ENCODE measurements at places on chromosomes 1 and 21.

GRCh38 chr1:10065344-10065685 lies 32.6 kb downstream of the UBE4B start:
- DNase-seq: no peak

GRCh38 chr1:17308593-17308992 lies 596 bp downstream of the PADI4 start:
- no peak for DNase-seq

DNA sequence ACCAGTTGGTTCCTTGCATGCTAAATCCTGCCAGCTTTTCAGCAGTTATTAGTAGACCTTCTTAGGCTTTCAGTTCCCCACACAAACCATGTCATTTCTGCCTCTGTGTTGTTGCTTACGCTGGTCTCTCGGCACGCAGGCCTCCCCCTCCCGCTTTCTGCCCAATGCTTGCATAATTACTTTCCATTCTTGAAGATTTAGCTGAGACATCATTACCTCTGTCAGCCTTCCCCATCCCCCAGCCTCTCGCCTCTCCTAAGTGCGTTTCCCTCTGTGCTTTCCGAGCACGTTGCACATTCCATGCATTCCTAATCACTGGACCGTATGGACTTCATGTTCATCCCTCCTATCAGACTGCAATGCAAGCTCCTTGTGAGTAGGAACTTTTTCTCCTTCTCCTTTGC lies 26.8 kb downstream of the TSHB start:
- no peak for DNase-seq

DNA sequence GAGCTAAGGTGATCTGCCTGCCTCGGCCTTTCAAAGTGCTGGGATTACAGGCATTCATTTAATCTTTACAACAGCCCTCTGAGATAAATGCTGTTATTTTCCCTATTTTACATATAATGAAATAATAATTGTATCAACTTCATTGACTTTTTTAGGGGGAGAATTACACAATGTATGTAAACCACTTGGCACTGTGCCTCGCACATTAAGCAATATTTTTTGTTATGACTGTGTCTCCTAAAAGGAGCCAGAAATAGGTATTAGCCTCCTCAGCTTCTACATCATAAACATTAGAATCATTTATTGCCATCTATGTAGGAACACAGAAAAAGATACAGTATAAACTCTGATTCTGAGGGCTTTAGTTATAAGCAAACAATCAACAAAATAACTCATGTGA lies 1.1 kb upstream of the DNAJC28 start:
- DNase-seq: no peak

- DNase-seq: no peak
These were observed 9.5 kb upstream of the CORT start for GRCh38 chr1:10440305-10440704.

- no peak for DNase-seq
These were observed 183.8 kb downstream of the LMO4 start for GRCh38 chr1:87512431-87512830.

- DNase-seq: no peak
These were observed 2.3 kb downstream of the H3-3A start for GRCh38 chr1:226064816-226065248.

- DNase-seq: no peak
These were observed 89.9 kb downstream of the RASAL2 start for GRCh38 chr1:178183796-178184195.

GRCh38 chr1:218376722-218377121 lies 31.6 kb downstream of the TGFB2 start:
- DNase-seq: no peak

GRCh38 chr1:18738617-18739016 lies 108.0 kb downstream of the PAX7 start:
- DNase-seq: no peak

GRCh38 chr1:85041793-85042192 lies 6.5 kb downstream of the MCOLN3 start:
- no peak for DNase-seq

GRCh38 chr1:229310833-229311232 lies 32.0 kb downstream of the CCSAP start:
- no peak for DNase-seq

GRCh38 chr1:200793677-200794076 lies 55.0 kb downstream of the CAMSAP2 start:
- DNase-seq: no peak

GRCh38 chr1:70966018-70966638 lies 81.5 kb downstream of the PTGER3 start:
- DNase-seq: no peak

GRCh38 chr1:214660900-214661299 lies 57.9 kb downstream of the CENPF start:
- DNase-seq: no peak

GRCh38 chr1:199855580-199855979 lies 171.9 kb upstream of the NR5A2 start:
- DNase-seq: no peak

GRCh38 chr21:15276243-15276642 lies 211.4 kb upstream of the NRIP1 start:
- no peak for DNase-seq

DNA sequence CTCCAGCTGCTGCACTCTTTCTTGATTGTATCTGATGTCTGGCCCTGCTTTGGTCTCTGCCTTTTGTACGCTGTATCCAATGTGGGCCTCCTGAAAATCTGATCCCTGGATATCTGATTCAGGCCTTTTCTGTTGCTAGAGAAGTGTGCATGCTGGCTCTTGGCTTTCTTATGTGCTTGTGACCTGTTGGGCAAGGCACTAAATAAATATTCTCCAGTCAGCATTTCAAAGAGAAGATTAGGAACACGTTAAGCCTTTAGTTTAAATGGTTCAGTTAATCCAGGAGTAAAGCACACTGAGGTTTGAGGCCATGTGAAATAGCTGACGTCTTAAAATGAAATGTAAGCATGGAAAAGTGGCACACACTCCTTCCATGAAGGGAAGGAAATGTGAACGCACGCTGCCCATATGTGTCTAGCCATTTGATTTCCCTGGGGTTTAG lies 9.3 kb upstream of the F3 start:
- DNase-seq: no peak

DNA sequence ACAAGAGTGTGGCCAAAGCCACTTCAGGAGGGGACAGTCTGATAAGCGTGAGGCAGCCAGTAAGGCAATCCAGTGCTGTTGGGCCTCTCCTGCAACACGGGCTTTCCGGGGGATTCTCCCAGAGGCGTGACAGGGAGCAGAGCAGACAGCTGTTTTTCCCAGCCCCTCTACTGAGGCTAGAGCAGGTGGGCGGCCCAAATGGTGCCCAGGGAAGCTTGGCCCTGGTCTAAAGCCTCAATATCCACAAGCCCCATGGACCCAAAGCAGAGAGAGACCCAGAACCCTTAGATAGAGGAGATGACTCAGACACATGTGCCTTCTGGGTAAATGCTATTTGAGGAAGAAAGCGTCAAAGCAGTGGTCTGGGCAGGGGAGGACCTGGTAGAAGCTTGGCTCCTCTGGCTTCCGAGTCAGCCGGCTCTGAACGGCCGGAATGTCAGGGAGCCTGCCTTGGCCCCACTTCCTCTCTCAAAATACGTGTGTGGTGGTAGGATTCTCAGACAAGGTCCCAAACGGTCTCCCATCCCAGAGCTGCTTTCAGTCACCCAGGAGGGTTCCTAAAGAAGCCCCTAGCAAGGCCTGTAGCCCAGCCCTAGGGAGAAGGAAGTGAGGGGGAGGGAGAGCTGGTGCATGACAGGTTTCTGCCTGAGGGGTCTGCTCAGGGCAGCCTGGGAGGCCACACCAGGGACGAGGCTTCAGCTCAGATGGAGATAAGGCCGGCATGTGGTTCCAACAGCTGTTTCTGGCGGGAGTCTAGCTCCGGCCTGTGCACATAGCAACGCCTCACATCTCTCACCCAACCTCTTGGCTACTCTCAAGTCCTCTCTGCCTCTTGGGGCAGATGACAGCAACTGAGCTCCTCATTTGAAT lies 28.8 kb downstream of the PIK3C2B start:
- DNase-seq: no peak

DNA sequence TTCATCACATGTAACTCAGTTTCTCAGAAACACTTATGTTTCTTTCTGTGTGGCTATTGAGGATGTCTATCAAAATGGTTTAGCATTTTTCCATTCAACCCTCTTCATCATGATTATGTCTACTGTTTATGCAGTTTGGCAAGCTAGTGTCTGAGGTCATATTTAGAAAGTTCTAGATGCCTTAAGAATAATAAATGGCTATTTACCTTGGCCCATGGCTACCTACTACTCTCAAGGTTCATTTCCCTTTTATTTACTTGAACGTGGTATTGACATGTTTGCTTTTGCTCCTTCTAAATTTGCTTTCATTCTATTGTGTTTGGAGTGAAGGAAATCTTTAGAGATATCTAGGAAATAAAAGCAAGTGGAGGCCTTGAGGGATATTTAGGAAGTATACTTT lies 193.7 kb upstream of the OLFM3 start:
- DNase-seq: no peak

DNA sequence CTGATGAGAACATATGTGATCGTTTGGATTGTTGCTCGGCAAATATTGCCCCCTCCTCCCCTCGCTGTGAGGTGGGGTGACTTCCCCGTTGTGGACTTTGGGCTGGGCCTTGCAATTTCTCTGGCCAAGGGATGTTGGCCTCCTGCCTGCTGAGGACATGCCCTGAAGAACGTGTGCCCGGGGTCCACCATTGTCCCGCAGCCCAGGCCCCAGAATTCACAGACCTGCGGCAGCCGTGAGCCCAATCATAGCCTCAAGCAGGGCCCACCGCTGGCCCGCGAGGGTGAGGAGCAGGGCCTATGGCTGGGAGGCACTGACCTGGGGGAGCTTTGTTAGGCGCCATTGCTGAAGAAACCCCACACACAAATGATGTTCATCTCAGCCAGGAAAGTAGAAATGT lies 58.3 kb upstream of the ACTRT2 start:
- no peak for DNase-seq
